ENCODE measurements at places on chromosomes 1 and 21. TPM values are rescaled to one million over a fixed set of nuclear protein-coding genes. Genes with fewer than 3 reads are reported as not detected.

- DNase-seq = no peak
Measured at GRCh38 chr1:110098222-110099026, 13.8 kb upstream of the UBL4B start.

DNA sequence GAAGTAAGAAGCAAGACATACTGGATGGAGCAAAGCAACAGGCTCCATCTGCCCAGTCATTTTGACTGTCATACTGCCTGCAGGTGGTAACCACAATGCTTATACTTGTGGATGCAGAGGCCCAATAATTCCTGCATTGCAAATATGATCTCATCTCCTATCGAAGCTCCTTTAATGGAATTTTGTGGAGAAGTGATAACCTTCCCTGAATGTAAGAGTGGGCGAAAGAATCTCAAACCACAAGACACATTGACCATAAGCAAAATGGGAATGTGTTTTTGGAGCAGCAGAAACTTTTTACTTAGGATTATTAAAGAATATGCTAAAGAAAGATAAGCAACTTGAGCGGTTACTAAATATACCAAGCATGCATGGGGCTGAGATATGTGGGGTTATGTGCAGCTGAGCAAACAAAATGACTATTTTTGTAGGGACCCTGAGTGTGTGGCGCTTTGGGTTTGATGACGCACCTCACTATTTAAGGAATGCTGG lies 77.4 kb upstream of the BACH1 start:
- no peak for DNase-seq

- DNase-seq = no peak
Measured at GRCh38 chr1:240362046-240362445, 249.9 kb downstream of the GREM2 start.

GRCh38 chr1:63718541-63718970 lies 55.3 kb upstream of the ROR1 start:
- DNase-seq = no peak

SNIP1 gene
- 34.7 TPM for total RNA-seq

DNA sequence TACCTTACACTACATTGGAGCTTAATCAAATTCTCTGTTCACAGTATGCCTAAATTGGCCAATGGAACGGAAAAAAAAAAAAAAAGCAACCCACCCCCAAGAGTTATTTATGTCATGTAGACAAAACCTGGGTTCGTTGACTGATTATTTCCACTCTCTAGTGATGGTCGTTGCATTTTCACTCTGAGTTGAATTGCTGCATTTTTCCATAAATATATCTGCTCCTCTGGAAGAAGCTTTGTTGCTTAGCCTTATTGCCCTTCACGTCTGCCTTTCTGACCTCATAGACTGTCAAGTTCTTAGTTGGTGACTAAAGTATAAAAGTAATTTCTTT lies 90.2 kb upstream of the RUNX1 start:
- no peak for DNase-seq

Measured in activated B cell treated with CpG ODN at 0.5 μM for 24 hours (primary cell).